ENCODE measurements at places on chromosomes 6 and 20. TPM values are rescaled to one million over a fixed set of nuclear protein-coding genes. Genes with fewer than 3 reads are reported as not detected.

The WFDC10B gene
- total RNA-seq, result not detected

The SLC35F1 gene
- 2.5 TPM for total RNA-seq

The IMPG1 gene
- not detected for total RNA-seq

The ENPP5 gene
- 0.34 TPM for total RNA-seq

The FBXO30 gene
- 7.7 TPM for total RNA-seq

The PROKR2 gene
- total RNA-seq, result not detected

The TGM2 gene
- 13.1 TPM for total RNA-seq

The FAM83C gene
- total RNA-seq, result not detected

The XKR7 gene
- not detected for total RNA-seq

The ACTL10 gene
- 2.4 TPM for total RNA-seq

The GTF3C6 gene
- 28.6 TPM for total RNA-seq

The WFDC5 gene
- total RNA-seq, result not detected

The SCUBE3 gene
- total RNA-seq, result 0.36 TPM

The GGTLC1 gene
- not detected for total RNA-seq

The NKX2-4 gene
- not detected for total RNA-seq

The PEX7 gene
- 6.2 TPM for total RNA-seq

The RFX6 gene
- total RNA-seq, result not detected

The OR2B6 gene
- total RNA-seq, result not detected

The FAM162B gene
- total RNA-seq, result not detected

The SS18L1 gene
- 23.1 TPM for total RNA-seq

The MEP1A gene
- total RNA-seq, result not detected

The OLIG3 gene
- total RNA-seq, result not detected

The FOXS1 gene
- total RNA-seq, result not detected

The RIMS1 gene
- total RNA-seq, result under 0.01 TPM

The BTN1A1 gene
- total RNA-seq, result not detected

The TCF15 gene
- not detected for total RNA-seq

The MYT1 gene
- not detected for total RNA-seq

The KIAA1755 gene
- total RNA-seq, result 1.7 TPM

The FAXC gene
- total RNA-seq, result 14.5 TPM

The TRIM31 gene
- total RNA-seq, result not detected

The SLC24A3 gene
- total RNA-seq, result under 0.01 TPM

The RCAN2 gene
- total RNA-seq, result 0.33 TPM

The CST1 gene
- total RNA-seq, result not detected

The FKBP1C gene
- under 0.01 TPM for total RNA-seq

The OXT gene
- not detected for total RNA-seq

The CYP24A1 gene
- total RNA-seq, result not detected

The CALHM5 gene
- 0.15 TPM for total RNA-seq

The PRKN gene
- 1.2 TPM for total RNA-seq

The PRDM13 gene
- not detected for total RNA-seq

The PLA2G7 gene
- under 0.01 TPM for total RNA-seq

The PGBD1 gene
- total RNA-seq, result 4.5 TPM

The TMEM244 gene
- not detected for total RNA-seq

The RHAG gene
- total RNA-seq, result not detected

The NKX2-2 gene
- not detected for total RNA-seq

The FOXF2 gene
- 4.0 TPM for total RNA-seq

The B3GAT2 gene
- under 0.01 TPM for total RNA-seq

The PRR18 gene
- not detected for total RNA-seq

The FLRT3 gene
- 7.0 TPM for total RNA-seq

The ADGRF5 gene
- total RNA-seq, result not detected

The MAPK13 gene
- total RNA-seq, result 2.3 TPM

The FAM217A gene
- total RNA-seq, result not detected

The ENPP4 gene
- under 0.01 TPM for total RNA-seq

The LGSN gene
- total RNA-seq, result not detected

The LAMP5 gene
- total RNA-seq, result not detected

The PLCB1 gene
- total RNA-seq, result under 0.01 TPM

The RIPPLY2 gene
- total RNA-seq, result not detected

The PTK6 gene
- total RNA-seq, result 0.15 TPM

The ERGIC3 gene
- total RNA-seq, result 247 TPM

The ESR1 gene
- total RNA-seq, result 0.33 TPM

Measured in melanocyte of skin (primary cell).